ENCODE measurements at places on chromosomes 4 and X.

GRCh38 chr4:123402121-123402465 lies 5.5 kb downstream of the SPRY1 start:
- no peak for DNase-seq

- peak; percentile 75 for DNase-seq
Measured at GRCh38 chr4:44447563-44448504, 775 bp downstream of the KCTD8 start.

- DNase-seq, result no peak
Measured at GRCh38 chr4:8738471-8738931, 133.1 kb downstream of the HMX1 start.

DNA sequence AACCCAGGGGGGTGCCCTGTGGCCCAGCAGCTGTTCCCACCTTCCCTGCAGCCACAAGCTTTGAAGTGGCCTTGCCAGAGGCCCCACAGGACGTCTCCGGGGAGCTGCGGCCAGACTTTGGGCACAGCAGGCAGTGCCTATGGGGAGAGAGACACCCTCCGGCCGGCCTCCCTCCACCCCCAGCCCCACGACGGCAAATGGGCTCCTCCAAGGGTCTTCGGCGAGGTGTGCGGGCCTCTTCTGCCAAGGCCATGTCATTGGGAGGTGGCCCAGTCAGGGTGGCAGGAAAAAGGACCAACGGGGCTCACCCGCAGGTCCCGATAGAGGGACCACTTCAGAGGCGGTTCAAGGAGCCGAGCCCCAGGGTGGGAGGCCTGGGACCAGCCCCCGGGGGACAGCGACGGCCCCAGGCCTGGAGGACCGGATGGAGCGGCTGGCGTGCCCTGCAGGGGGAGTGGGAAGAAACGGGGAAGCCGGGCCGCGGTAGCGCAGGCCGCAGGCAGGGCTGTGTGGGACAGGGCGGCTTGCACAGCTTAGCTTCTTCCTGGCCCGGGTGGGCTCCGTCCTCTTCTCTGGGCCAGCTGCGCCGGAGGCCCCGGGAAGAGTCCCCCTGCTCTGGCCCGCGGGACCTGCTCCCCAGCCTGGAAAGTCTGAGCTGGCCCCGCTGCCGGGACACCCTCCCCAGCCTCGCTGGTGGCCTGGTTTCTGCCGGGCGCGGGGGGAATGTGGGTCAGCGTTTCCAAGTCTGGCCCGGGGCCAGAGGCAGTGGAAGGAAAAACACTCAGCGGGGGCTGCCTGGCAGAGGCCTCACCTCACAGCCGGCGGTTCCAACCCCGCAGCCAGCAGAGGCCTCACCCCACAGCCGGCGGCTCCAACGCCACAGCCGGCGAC lies 21.9 kb upstream of the SPON2 start:
- peak; percentile 5 for DNase-seq

DNA sequence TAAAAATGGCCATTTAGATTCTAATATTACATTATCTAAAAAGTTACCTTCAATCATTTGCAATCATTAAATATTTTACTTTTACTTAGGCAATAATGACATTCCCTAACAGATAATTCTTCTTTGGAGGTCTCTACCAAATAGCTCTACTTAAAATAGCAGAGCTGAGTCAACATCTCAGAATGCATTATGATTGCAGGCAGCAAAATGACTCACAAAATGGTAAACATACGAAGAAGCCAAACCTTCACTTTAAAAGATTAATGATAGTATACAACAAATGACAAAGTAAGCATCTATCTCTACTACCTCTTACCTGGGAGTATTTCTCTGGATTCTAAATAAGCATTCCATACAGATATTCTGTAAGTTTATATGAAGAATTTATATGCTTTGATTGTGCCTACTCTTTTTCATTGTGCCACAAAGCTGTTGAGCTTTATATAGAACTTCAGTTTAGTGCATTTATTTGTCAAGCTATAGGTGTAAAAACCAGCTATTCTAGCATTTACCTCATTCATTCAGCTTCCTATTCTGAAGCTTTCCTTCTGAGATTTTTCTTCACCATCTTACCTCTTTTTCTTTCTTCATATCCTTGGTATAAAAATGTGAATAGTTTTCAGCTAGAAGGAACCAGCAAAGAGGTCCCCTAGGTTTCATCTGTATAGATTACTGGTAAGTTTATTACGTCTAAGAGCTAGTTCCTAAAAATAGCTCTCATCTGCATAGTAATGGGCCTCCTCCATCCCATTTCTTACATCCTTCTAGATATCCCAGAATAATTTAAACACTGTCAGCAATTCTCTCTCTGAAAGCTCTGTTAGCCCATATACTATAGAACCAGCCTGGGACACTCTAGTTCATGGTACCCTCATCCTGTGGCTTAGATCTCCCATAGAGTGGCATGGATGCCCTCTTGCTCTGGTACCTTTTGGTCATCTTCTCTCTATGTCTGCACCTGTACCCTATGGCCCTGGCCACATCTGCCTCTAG lies 17.2 kb upstream of the SPCS3 start:
- no peak for DNase-seq

DNA sequence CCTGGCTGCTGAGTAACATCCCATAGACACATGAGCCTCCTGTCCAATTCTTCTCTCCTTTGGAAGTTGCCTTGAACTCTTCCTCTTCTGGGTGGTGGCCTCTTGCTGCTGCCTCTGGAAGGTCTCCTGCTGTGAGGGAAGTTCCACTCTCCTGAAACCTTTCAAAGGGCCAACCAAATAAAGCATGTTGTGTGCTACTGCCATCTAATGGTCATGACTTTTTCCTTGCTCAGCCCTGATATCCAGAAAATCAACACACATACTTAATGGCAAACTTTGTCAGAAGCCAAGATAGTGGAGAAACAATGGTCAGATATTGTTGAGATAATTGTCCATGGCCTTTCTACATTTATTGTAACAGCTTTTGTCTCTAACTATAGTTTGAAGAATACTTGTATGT lies 19.1 kb upstream of the ZXDA start:
- DNase-seq, result no peak

DNA sequence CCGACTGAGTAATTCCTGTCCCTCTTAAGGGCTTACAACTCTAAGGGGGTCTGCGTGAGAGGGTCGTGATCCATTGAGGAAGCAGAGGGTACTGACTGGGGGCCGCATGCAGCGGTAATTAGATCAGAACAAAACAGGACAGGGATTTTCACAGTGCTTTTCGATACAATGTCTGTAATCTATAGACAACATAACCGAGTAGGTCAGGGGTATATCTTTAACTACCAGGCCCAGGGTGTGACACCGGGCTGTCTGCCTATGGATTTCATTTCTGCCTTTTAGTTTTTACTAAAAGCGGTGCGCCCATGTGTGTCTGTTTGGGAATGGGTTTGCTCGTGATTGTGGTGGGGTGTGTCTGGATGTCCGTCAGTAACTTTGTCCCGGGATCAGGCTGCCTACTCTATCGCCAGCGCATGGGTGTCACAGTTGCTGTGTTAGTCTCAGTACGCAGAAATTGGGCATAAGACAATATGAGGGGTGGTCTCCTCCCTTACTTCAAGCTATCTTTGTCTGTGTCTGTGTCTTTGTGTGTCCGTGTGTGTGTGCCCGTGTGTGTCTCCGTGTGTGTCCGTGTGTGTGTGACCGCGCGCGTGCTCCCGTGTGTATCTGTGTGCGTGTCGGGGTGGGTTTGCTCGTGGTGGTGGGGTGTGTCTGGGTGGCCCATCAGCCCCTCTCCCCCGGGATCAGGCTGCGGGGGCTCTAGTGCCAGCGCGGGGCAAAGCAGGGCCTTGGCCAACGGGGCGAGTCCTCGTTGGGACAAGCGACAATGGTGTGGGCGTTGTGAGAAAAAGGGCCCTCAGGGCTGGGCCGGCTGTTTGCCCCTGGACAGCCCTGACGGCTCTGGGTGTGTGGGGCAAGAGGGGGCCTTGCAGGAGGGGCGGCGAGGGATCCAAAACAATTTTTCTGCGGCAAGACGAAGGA lies 10.4 kb downstream of the FRG2 start:
- DNase-seq, result peak; percentile 1

GRCh38 chr4:80202190-80202711 lies 4.9 kb downstream of the PRDM8 start:
- DNase-seq, result peak; percentile 87

DNA sequence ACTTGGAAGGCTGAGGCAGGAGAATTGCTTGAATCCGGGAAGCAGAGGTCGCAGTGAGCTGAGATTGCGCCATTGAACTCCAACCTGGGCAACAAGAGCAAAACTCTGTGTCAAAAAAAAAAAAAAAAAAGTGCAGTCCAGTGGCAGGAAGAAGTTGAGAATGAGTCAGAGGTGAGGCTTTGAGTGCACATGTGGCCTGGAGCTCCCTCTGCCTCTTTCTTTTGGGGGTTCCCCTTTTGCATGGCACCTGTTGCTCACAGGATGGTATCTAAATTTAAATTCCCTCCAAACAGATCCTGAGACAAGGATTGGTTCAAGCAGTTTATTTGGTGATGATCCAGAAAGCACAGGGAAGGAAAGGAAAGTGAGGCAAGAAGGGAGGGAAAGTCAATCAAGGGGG lies 151.4 kb upstream of the STX18 start:
- no peak for DNase-seq

DNA sequence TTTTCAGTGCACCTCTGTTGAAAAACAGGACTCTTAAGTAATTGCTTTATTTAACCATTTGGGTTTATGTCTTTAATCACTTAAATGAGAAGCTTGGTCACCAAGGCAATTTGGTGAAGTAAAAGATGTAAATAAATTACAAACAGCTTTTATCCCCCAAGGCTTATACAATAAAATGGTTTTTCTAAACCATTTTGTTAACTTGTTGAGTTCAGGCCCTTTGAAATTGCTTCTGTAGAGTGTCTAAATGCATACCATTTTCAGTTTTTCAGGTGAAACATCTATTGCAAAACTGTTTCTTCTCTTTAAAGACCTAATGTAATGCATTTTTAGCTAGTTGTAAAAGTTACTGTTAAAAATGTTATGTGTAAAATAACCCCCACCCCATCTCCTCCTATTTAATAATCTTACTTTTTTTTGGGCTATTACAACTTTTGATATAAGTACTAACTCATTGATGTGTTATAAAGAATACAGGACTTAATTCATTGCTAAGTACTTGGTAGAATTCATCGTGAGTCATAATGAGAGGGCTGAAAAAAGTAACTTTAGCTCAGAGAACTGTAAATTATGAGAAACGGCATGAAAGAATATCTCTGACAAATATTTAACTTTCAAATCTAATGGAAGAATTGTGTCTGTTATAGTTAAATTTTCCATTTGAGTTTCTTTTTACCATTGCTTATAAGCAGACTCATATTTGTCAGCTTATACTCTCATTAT lies 4.5 kb downstream of the RAPGEF2 start:
- no peak for DNase-seq

- DNase-seq, result peak; percentile 49
Measured at GRCh38 chr4:69025191-69025998, 70.9 kb upstream of the UGT2B7 start.

GRCh38 chrX:71815121-71815905 lies 52.2 kb downstream of the CXorf49B start:
- DNase-seq, result no peak

GRCh38 chrX:68840256-68840655 lies 11.4 kb downstream of the EFNB1 start:
- no peak for DNase-seq

- DNase-seq, result peak; percentile 85
Measured at GRCh38 chr4:73257651-73258435, 755 bp downstream of the ANKRD17 start.

DNA sequence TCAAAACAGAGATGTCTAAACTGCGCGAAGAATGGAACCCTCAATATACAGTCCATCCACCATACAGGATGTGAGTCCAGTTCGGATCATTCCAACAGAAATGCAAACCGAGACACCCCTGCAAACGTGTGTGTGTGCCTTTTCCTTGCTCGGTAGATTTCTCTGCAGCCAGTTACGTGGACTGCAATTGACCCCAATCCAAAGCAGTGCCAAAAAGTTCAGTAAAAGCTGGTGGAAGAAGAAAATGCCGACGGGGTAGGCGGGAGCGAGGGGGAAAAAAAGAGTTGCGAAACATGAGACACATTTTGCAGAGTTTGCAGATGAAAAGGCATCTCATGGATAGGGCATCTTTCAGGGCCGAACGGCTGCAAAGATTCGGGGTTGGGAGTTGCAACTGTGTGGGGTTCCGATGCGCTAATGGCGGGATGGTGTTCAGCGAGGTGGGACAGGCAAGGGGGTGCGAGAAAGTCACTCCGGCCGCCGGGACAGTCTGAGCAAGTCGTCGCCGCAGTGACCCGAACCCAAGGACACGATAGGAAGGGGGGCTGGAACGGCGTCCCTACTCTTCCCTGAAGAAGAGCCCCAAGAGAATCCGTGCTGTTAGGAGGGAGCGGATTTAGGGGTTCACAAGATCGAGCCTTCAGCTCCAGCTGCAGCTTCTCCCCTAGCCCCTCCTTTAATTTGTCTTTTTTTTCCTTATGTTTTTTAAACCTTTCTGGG lies 3.8 kb downstream of the PHOX2B start:
- DNase-seq, result no peak

GRCh38 chrX:148536961-148537360 lies 36.5 kb downstream of the AFF2 start:
- DNase-seq, result no peak

GRCh38 chr4:45648846-45649245 lies 475.0 kb downstream of the GABRG1 start:
- DNase-seq, result no peak

GRCh38 chrX:9862525-9862924 lies 76.3 kb downstream of the SHROOM2 start:
- DNase-seq, result no peak

DNA sequence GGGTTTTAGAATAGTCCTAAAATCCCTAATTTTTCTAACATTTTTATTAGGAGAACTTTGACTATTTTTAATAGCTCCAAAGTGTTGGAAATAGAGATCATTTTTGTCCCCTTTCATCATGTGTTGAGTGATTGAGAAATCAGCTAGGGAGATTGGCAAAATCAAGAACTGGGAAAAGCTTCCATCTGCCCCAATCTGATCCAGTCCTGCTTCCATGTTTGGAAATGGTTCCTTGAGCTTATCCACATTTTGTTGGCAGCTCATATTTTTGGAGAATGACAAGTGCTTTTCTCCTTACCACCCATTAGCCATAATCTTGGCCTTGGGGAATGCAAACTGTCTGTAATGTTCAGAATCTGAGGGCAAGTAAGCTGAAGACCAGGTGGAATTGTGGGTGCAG lies 73.9 kb downstream of the SYNPO2 start:
- no peak for DNase-seq

GRCh38 chr4:7000421-7001176 lies 42.6 kb upstream of the TADA2B start:
- no peak for DNase-seq

- no peak for DNase-seq
Measured at GRCh38 chr4:76709772-76710090, 188.2 kb downstream of the SOWAHB start.

- no peak for DNase-seq
Measured at GRCh38 chr4:151745481-151746231, 15.2 kb downstream of the GATB start.

- no peak for DNase-seq
Measured at GRCh38 chr4:74770226-74770910, 24.0 kb downstream of the BTC start.

DNA sequence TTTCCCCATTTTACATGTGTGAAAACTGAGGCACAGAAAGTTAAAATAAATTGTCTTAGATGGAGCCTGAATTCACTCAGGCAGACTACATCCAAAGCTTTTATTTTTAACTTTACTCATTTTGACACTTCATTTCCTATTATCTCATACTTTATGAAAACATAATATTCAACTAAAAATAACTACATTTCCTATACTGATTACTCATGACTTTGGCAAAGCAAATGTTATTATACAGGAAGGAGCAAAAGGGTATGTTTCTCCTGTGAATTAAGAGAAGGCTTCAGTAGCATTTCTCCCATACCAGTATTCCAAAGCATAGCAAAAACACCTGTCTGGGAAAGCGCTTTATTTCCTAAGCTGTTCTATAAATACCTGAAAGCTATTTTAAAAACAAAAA lies 178.6 kb downstream of the ADAMTS3 start:
- DNase-seq, result no peak

All from stomach (tissue), 19 donors.